Cardiac septum (tissue), 1 donor: ENCODE measurements at places on chromosomes 1 and 21.

GRCh38 chr1:234486858-234487840, 8.2 kb upstream of the TARBP1 start:
- no peak for DNase-seq

GRCh38 chr21:37183749-37184148, 83.4 kb downstream of the VPS26C start:
- DNase-seq = no peak

DNA sequence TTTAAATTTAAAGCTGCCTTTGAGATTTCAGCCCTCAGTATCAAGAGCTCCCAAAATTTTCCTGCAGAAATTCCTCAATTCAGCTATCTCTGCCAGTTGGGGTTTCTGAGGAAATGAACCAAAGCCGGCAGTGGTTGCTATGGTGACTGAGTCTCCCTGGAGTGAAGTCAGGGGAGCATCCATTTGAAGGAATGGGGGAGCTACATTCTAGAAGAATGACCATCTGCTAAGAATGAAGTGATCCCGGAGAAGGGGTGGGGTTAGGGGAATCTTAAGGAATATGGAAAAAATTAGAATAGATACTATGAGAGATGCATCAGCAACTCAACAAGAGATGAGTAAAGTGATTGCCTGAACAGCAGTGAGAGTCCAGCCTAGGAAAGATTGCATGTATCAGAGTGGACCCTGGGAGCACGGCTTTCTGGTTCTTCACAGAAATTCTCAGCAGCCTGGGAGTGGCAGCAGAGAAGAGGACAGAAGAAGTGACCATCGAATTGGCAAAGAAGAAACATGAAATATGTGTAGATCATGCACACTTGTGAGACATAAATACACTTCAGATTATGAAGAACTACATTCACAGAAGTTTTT, 94.7 kb downstream of the CHD1L start:
- DNase-seq = no peak

DNA sequence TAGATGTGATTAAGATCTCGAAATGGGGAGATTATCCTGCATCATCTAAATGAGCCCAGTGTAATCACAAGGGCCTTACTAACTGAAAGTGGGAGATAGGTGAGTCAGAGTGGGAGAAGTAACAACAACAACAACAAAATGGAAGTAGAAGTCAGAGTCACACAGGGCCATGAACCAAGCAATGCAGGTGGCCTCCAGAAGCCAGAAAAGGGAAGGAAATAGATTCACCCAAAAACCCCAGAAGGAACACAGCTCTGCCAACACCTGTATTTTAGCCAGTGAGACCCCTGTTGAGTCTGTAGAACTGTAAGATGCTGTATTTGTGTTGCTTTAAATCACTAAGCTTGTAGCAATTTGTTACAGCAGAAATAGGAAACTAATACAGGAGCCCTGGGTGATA, 4.1 kb downstream of the TAGLN2 start:
- DNase-seq = no peak

DNA sequence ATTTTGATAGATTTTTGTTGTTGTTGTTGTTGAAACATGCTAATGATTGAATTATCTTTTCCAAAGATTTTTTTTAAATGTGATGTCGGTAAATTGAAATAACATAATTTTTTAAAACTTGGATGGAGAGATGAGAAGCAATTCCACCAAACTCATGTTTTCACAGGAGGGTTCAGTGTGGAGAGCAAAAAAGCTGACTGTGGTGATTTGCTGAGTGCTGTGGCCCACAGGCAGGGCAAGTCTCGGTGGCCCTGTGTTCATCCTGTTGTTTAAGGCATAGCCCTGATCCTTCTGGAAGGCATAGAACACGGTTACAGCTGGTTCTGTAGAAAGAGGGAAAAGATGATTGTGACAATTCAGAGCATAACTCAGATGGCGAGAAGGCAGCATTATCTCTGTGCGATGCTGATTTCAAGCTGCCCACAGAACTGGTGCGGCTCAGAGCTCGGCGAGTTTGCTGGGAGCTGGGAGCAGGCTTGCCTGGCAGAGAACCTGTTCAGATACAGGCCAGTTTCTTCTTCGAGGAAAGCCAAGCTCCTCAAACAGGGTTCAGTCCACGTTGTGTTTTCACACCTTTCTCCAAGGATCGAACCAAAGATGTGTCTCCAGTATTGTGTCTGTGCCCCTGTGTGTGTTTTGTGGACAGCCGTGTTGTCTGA, 127.1 kb downstream of the HUNK start:
- no peak for DNase-seq

DNA sequence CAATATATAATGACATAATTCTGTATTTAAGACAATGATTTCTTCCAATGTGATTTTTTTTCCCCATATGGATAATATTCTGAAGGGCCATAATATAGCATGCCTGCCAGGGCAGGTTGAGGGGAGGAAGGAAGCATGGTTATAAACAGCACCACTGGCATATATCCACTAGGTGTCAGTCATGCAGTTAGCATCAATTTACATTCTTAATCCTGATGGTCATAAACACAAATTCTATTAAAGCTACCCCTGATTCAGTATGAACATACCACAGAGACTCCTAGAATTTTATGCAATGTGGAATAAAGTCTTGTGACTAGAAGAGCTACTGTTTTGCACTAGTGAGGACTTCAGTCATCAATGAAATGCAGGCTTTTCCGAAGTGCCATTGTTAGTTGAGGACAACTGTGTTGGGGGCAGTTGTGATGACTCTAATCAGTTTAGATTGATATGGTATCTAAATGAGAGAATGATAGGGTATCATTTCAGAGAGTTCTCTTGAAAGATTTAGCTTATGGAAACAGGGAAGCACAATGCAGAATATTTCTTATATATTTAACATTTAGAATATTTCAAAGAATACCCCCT, 342.7 kb upstream of the NR5A2 start:
- no peak for DNase-seq

DNA sequence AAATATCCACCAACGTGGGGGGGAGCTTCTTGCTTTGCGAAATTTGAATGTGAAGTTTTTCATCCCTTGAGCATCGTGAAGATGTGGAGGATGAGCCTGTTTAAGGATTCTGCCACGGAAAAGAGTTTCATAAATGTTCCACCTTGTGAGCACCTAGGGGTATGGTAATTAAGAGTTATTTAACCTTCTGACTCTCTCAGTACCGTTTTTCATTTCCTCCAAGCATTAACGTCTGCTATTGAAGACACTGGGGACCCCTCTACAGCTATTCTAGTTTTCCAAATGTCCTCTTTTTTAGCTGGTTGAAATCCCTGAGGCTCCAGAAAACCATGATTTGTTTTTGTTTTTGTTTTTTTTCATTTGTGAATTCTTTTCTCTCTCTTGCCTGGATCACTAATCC, 79.1 kb upstream of the GALNT2 start:
- no peak for DNase-seq

DNA sequence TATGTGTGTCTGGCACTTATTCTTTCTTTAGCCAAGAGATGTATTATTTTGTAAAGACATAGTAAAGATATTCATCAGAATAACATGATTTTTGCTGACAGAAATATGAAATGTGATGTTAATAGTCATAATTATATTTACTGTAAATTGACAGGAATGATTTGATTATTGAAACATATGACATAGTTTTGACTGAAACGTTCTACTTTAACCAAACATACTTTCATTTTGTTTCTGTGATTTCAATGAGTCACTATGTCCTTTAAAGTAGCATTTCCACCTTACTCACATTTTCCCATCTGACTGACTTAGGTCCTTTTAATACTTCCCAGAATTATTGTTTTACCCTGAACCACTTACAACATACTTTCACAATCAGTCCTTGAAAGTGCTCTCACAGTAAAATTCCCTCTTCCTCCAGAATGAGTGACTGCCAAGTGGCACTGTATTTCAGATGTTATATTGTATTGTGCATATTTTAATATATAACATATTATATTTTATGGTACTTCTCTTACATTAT, 437.9 kb downstream of the NCAM2 start:
- no peak for DNase-seq

GRCh38 chr1:209405183-209405814, 178.2 kb upstream of the CAMK1G start:
- no peak for DNase-seq

- no peak for DNase-seq
Observed at GRCh38 chr1:220698607-220699016, 8.4 kb downstream of the C1orf115 start.

DNA sequence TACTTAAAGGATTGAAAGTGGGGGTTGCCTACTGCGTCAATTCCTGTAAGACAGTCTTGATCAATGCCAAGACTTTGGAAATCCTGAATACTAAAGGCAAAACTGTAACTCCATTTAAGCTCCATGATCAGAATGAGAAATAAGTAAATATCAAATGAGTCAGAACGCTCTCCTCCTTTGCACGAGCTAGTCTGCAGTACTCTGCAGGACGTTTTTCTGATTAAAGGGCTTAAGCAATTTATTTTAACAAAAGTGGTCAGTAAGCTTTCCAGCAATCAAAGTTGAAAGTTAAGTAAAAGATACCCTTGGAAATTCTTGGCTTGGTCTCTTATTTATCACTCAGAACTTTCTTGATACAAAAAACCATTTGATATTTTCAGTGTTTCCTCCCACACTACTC, 35.7 kb upstream of the ARHGAP29 start:
- DNase-seq = no peak

DNA sequence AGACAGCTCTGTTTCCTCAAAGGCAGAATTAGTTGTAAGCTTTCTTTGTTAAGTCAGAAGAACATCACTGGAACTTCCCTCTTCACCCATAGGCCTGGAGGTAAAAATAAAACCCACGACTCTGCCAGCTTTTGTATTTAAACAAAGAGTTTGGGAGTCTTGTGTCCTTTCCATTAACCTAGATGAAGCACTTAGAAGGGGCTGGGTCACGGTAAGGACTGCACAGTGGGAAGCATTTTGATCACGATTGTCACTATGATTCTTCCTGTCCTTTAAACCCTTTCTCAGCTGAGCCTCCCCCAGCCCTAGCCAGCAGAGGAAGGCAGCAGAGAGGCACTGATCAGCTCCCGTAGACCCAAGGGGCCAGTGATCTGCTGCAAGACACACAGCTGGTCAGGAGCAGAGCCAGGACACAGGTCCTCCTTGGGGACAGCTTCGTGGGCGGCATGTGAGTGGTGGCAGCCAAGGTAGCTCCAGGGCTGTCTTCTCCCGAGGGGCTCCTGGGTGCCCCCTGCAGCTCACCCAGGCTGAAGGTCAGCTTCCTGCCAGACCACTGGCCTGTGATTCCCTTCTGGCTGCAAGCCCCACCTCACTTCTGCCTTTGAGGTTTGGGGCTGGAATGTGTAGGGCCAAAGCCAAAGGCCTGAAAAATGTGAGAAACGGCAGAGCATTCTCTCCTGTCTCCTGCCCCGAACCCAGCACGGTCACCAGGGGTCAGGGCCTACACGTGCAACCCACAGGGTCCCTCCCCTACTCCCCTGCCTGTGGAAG, 4.0 kb upstream of the LAPTM5 start:
- DNase-seq = no peak

DNA sequence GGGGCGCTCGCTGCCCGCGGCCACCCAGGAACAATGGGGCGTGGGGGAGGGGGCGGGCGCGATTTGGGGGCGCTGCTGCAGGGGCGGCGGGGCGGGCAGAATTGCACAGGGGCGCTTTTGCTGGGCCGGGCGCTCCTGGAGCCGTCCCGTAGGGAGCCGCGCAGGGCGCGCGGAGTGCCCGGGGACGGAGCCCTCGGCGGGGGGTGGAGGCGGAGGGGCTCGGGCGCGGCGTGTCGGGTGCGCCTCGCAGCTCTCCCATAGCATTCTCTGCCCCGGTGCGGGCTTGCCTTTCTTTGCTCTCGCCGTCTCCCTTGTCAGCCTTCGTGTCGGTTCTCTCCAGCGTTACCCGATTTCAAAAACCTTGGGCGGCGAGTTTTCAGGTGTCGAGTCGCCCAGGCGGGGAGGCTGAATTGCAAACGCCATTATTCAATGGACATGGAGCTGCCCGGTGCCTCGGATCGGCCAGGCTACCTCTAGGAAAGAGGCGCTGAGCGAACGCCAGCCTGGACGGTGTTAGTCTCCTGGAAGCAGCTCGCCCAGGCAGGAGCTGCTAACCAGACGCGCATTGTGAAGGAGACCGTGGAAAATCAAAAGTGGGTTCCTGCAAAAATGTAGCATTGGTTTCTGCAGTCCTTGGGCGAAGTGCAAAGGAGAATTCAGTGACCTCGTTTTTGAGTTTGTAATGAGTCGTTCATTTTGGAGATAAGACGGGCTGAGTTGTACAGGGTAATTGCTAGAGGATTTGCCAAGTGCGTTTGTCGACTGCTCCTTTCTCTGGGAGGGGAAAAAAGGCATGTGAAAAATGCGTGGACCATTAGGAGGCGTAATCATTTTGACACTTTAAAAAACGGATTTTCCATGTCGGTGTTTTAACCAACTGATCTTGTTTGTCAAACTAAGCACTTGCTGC, 626 bp downstream of the CXADR start:
- DNase-seq = no peak

DNA sequence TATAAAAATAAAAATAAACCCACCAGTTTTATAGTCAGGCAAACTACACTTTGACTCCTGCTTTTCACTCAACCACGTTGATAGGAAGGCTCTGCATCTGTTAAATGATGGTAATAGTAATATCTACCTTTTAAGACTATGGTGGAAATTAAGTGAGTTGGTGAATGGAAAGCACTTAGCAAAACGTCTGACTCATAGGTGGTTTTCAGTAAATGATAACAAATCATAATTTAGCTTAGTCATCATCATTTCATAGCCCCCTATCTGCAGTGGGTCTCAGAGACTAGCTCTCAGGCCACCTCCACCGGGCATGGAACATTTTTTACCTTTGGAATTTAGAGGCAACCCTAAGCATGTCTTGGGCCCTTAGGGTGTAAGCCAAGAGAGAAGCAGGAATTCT, 160.0 kb downstream of the PDE4B start:
- DNase-seq = no peak

DNA sequence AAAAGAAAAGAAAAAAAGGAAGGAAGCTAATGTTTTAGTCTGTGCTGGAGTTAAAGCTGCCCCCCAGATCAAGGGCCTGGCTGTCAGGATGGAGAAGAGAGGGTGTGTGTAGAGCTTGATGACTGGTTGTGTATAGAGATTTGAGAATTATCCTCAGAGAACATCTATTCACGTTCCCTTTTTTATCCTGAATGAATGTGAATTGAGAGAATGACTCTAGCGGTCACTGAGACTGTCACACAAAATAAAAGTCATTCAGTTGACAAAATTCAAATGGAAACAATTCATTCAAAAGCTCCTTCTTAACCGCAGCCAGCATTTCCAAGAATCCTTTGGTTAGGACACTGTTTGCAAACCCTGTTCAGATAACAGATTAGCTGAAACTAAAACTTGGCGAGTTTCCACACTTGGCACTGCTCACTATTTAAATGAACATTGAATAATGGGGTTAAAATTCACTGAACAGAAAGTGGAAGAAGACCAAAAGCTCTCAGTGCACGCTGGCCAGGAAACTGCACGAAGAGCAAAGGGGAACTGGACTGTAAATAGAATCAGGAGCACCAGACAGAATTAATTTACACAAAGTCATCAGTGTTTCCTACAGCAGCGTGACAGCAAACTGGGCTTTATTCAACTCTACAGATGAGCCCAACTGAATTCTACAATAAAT, 13.6 kb upstream of the FAM89A start:
- no peak for DNase-seq

DNA sequence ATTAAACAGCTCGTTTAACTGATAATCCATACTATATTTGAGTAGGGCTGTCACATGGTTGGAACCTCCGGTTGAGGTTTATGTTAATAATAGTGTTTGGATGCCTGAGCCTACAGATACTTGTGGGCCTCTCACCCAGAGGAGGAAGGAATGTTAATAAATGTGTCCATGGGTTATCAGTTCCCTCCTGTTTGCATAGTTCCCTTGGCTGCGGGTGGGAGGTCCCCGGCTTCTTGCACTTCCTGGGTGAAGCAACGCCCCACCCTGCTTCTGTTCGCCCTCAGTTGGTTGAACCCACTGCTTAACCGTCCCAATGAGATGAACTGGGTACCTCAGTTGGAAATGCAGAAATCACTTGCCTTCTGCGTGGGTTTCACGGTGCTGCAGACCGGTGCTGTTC, 23.6 kb upstream of the GBP1 start:
- no peak for DNase-seq
